ENCODE measurements at places on chromosomes 4 and X. TPM values are rescaled to one million over a fixed set of nuclear protein-coding genes. Genes with fewer than 3 reads are reported as not detected.

The TMSB4X gene
- 4,832 TPM for total RNA-seq

The GLRA3 gene
- not detected for total RNA-seq

The TBC1D9 gene
- 36.9 TPM for total RNA-seq

The RRAGB gene
- total RNA-seq: 19.8 TPM

All from mucosa of gallbladder (tissue), 1 donor.